ENCODE measurements at places on chromosomes 11 and 22. TPM values are rescaled to one million over a fixed set of nuclear protein-coding genes. Genes with fewer than 3 reads are reported as not detected.

NAALAD2 gene
- total RNA-seq = not detected

MMP27 gene
- not detected for total RNA-seq

CARD10 gene
- total RNA-seq = 2.8 TPM

RAB36 gene
- 2.5 TPM for total RNA-seq

NLRP14 gene
- 6.4 TPM for total RNA-seq

TIMM10 gene
- total RNA-seq = 258 TPM

CALCA gene
- total RNA-seq = not detected

ALG12 gene
- 14.0 TPM for total RNA-seq

DNA sequence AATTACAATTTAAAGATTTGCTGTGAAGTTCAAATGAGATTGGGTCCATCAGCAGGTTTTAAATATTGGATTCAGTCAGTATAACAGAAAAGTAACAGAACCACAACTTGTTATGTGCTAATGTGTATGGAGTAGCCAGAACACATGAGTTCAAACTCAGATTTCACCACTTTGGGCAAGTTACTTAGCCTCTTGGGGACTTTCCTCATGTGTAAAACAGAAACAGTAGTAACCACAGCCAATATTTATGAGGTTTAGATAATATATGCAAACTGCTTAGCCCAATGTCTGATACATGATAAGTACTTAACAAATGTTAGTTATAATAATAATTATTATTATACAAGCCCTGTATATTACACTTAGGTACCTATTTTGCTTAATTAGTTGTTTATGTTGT lies 21.8 kb upstream of the SLC5A12 start:
- no peak for DNase-seq

DNA sequence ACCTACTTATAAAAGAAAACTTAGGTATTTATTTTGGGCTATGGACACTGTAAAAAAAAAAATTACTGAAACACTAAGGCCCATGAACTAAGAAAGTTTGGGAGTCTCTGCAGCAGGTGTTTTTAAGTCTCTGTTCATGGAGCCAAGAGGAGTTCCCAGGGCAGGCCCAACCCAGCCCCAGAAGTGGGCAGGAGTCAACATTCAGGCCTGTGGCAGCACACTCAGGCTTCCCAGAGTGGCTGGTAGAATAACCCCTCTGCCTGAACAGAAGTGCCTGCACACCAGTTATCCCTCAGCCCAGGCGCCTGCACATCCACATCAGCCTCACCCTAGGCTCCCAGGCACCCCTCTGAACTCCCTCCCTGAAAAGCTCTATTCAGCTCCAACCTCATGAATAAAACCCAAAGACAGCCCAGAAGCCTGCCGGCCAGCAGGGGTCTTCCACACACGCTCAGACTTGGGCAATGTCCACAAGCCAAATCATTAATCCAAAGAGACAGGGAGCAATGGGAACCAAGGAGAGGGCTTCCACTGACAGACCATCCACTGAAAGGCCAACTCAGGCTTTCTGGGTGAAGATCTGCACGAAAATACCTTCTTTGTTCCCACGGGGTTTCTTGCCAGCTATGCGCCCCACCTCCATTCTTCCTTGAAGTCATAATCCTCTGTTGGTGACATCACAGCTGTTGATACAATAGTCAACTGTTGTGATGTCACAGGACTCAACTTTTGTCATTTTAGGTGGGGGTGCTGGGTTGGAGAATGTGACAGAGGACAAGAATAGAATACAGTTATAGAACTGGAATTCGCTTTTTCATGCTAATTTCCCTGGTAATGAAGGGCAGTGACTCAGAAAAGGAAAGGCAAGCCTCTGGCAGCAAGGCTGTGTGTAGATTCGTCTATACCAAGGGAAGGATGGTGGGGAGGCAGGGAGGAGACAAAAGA lies 83.7 kb downstream of the RPL27A start:
- DNase-seq = no peak

- DNase-seq = no peak
Observed at GRCh38 chr11:46551261-46551660, 42.6 kb downstream of the AMBRA1 start.

DNA sequence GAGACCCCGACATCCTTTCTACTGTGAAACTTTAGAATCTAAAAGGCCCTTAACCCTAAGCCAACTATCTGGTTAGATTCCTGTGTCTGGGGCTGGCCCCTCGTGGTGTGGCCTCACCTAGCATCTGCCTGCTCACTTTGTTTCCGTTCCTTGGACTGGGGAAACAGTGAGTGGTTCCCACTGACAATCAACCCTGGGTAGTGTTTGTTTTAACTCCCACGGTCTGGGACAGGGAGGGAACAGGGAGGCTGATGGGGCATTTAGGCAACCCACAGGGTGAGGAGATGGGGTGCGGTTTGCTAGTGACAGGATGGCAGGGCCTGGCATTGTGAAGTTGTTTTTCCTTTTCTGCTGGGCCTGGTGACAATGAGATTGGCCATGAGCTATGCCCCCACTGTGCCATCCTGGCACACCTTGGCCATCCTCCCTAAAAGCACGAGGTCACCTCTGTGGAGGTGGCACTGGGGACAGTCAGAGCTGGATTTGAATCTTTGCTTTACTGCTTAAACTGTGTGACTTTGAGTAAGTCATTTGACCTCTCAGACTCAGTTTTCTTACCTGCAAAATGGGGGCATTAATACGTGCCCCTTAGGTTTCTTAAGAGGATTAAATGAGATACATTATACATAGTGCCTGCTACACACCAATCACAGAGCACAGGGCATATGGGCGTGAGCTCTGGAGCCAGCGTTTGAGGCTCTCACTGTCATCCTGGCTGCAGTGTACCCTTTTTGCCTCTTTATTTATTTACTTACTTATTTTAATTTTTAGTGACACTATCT lies 31.4 kb downstream of the CHRDL2 start:
- DNase-seq = no peak

DNA sequence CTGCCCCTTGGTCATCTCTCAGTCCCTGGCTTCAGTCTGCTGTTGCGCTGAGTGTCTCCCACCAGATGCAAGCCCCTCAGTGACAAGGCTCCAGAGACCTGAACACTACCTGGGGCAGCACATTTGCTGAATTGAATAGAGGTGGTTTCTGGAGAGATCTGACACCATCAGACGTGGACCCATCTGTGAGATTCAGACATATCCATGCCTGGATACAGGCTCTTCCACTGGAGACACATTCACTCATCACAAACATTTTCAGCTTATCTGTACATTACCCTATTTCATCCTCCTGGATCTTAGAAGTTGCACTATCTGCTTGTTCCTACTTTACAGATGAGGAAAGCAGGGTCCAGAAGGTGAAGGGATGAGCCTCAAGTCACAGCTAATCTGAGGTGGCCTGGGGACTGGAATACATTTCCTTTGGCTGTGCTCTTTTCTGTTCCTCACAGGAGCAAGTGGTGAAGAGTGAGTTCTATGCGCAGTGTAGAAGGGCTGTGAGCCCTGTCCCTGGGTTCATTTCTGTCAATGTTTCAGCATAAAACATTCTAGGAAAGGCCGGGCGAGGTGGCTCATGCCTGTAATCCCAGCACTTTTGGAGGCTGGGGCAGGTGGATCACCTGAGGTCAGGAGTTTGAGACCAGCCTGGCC lies 19.0 kb downstream of the ATG16L2 start:
- no peak for DNase-seq

- no peak for DNase-seq
Observed at GRCh38 chr11:126452241-126453101, 97.0 kb downstream of the ST3GAL4 start.

DNA sequence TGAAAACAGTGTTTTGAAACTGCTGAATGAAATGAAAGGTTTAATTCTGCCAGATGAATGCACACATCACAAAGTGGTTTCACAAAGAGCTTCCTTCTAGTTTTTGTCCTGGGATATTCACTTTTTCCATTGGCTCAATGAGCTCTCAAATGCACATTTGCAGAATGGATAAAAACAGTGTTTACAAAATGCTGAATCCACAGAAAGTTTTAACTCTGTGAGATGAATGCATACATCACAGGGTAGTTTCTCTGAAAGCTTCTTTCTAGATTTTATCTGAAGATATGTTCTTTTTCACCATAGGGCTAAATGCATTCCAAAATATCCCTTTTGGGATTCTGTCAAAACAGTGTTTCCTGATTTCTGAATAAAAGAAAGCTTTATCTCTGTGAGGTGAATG lies 237.6 kb downstream of the OR4A5 start:
- DNase-seq = no peak

DNA sequence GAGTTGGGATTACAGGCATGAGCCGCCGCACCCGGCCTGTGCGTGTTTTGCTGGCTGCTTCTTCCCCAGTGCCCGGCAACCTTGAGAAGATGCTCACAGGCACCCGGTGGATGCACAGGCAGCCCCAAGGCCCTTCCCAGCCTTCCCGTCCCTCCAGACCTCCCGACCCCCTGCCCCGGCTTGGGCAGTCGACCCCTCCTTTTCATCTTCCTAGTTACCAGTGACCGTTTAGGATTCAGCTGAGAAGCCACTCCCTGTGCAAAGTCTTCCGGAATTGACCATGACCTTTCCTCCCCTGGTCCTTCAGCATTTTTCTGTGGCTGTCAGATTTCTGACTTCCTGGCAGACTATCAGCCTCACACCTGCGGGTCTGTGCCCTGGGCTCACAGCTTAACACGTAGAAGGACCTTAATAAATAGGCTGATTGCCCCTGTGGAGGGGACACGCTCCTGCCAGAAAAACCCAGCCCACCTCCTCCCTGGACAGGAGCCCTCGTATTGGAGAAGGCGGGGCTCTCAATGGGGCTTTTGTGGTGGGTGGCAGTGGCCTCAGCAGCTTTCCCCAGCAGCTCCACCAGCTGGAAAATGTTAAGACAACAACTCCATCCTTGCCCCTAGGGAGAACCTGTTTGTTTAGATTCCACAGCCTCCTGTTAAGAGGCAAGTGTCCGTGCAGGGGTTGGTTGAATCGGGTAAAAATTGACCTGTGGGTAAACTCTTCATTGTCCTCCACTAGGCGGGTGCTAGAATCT lies 10.4 kb upstream of the ANO1 start:
- DNase-seq = no peak

- DNase-seq = no peak
Observed at GRCh38 chr22:31857247-31857646, 87.1 kb upstream of the YWHAH start.

GRCh38 chr22:43720716-43721115 lies 91.4 kb downstream of the EFCAB6 start:
- DNase-seq = peak; percentile 4

DNA sequence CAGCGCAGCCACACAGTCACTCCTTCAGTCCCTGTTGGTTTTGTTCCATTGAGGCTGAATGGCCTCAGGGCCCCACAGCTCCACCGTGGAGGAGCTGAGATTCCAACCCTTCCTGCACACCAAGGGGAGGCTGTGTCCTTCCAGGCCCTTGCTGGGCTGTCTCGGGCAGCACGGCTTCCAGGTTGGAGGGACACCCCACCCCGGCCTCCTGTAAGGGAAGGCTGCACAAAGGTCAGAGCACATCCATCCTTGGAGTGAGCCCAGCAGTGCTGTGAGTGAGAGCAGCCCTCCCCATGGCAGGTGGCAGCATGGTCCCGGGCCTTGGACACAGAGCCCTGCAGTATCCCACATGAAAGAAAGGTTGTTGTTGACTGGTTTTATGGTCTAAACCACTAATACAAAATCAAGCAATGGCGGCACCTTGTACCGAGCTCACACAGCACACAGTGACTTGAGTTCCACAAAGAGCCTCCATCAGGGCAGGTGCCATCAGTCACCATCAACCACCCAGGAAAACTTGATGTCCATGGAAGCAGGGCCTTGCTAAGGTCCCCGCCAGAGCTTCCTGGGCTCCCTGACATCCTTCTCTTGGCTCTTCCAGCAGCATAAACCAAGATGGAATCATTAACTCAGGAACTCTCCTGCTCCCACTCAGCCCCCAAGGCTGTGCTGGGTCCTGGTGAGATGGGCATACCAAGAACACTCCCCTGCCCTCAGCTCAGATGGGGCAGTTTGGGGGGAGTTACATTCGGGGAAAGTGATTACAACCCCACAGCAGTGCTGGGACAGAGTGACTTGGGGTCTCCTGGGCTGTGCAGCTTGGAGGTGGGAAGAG lies 1500.4 kb downstream of the TBC1D22A start:
- DNase-seq = no peak

Measured in OCI-LY7 (cell line).